ENCODE measurements at places on chromosomes 6 and 20.

DNA sequence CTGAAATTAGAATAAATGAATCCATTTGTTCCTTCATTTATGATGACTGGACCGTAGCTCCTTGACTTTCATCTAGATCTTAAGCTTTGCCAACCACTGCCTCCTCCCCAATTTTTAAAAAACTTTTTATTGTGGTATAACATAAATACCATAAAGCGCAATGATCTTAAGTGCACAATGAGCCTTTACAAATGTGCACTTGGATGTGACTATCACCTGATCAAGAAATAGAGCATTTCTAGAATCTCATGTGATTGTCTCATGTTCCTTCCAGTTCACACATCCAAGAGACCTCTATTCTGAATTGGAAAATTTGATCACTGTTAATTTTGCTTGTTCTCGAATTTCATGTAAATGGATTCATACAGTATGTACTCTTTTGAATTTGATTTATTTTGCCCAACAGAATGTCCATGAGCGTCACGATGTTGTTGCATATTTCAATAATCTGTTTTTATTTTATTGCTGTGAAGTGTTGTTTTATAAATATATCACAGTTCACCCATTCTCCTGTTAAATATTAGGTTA, 442.2 kb downstream of the CDKAL1 start:
- no peak for DNase-seq

DNA sequence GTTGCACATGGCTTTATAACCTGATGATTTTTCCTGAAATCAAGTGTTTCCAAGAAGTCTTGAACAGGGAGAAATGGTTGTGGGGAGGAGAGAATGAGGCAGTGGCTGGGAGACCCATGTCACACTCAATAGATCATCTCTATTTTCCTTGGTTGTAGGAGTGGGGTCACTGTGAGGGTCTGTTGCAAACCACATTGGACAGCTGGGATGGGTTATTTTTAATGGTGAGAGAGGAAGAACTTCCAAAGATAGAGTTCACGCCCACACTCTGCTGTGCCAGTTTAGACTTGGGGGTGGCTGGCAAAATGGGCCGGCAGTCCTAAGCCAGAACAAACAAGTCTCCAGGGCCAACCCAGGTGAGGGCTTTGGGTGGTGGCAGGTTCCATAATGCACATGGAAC, 276.4 kb upstream of the PRND start:
- DNase-seq, result no peak

GRCh38 chr6:53347250-53347920, 1.4 kb downstream of the ELOVL5 start:
- DNase-seq, result no peak

- no peak for DNase-seq
Observed at GRCh38 chr6:15752820-15753219, 90.0 kb upstream of the DTNBP1 start.

DNA sequence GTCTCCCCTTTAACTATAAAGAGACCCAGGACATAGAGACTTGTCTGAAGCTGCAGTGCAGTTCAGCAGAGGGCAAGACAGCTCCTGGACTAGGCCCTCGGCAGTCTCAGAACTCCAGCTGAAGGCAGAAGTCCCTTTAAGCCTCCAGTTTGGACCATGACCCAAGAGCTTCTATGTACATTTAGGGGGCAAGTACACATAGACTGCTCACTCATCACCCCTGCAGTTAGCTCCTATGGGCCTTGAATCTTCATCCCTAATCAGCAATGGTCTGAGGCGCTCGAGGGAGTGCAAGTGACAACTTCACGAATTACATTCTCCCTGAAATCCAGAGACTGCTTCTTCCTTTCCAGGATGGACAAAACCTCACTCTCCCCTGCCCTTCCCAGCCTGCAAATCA, 47.4 kb downstream of the KCNK5 start:
- no peak for DNase-seq

All from AG04449 (cell line).